ENCODE measurements at places on chromosomes 1 and 21. TPM values are rescaled to one million over a fixed set of nuclear protein-coding genes. Genes with fewer than 3 reads are reported as not detected.

The ADGRL4 gene
- total RNA-seq = 8.2 TPM

The SPRR2E gene
- total RNA-seq = not detected

The C1orf226 gene
- total RNA-seq = not detected

The SLC1A7 gene
- 2.4 TPM for total RNA-seq

The ESRRG gene
- under 0.01 TPM for total RNA-seq

The AMPD1 gene
- total RNA-seq = not detected

The SORT1 gene
- total RNA-seq = 1.2 TPM

The CELA3A gene
- not detected for total RNA-seq

The CNKSR1 gene
- not detected for total RNA-seq

The CBR3 gene
- 52.6 TPM for total RNA-seq
